ENCODE measurements at places on chromosomes 6 and 20.

DNA sequence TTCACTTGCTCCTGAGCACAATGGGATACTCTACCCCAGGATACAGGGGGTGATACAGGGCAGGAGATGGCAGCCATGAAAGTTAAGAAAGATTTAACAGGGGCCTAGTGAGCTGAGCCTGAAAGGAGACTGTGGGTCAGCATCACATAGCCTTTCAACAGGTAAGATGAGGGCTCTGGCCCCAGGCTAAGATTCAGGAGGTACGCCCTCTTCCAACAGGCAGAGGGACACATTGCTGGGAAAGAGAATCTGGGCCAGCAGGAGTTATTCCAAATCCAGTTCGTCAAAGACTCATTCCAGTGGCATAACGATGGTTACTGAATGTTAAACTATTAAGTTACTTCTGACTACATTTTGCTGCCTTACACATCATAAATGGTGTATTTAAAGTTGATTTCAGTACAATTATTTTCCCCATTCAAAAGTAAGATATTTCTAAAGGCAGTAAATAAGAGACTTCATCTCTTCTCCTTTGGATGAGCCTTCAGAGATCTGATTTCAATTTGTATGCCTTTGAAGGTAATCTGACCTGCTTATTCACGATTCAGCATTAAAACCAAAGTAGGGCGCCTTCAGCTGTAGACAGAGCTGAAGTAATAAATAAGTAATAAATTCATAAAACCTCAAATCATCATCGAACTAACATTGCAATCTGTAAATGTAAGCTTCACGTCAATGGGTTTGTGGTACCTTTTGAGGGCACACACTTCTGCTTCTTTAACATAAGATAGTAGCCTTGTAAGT lies 62.4 kb downstream of the HS3ST5 start:
- DNase-seq, result no peak

DNA sequence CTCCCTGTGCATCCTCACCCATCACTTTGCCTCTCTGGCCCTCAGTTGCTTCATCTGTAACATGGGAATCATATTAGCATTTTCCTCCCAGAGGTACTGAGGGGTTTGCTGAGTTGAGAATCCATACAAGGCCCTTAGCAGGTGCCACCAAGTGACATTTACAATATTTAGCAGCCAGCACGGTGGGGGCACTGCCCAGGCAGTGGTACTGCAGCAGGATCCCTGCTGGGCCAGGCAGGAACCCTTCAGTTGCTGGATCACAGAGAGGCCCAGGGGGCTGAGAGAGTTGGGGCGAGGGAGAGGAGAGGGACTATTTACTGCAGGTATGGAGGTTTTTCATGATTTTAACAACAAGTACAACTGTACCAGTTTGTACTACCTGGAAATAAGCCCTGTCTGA lies 65.9 kb downstream of the CDH22 start:
- no peak for DNase-seq

DNA sequence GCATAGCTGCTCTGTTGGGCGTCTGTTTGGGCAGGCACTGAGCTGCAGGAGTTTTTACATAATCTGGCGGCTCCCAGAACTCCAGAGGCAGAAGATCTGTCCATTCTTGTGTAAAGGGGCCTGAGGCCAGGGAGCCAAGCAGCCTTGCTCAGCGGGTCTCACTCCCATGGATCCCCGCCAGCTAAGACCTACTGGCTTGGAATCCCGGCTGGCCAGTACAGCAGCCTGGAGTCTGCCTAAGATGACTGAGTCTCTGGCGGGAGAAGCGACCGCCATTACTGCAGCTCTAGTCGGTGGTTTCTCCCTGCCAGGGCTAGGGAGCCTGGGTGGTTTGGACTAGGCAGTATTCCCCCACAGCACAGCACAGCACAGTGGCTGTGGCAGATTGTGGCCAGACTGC lies 268.4 kb upstream of the SYNCRIP start:
- no peak for DNase-seq

DNA sequence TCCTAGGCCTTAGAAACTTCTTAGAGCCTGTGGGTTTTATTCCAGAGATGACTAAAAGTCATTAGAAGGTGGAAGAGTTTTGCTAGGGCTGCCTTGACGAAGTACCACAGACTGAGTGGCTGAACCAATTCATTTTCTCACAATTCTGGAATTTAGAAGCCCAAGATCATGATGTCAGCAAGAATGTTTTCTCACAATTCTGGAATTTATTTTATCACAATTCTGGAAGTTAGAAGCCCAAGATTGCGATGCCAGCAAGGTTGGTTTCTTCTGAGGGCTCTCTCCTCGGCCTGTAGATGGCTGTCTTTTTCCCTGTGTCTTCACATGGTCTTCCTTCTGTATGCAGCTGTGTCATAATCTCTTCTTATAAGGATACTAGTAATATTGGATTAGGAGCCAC lies 672.9 kb upstream of the MARCKS start:
- no peak for DNase-seq

GRCh38 chr6:130113201-130113710 lies 94.9 kb downstream of the L3MBTL3 start:
- no peak for DNase-seq
